ENCODE measurements at places on chromosomes 12 and 14.

DNA sequence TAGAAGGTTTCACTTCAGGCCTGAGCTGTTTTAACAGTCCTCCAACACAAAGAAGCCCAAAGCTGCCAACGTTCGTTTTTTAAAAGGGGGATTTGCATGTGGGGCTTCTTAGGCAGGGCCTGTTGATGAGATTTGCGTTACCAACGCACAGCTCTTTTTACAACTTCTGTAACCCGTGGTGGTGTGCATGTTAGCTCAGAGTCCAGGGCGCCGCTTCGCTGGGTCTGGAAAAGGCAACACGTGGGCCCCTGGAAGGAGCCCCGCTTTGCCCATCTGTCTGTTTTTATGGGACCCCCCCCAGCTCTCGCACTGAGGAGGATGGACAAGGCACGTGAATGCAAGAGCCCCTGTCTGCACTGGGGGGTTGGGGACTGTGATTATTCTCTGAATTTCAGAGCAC lies 84.0 kb downstream of the ESR2 start:
- peaks cover 5% of the 10 kb centered on the region for H3K36me3 ChIP-seq
- H3K4me3 ChIP-seq: no peak overlapping the region
- DNase-seq: no peak
- peaks cover 2% of the 10 kb centered on the region for H3K4me1 ChIP-seq
- no peak overlapping the region for H3K27ac ChIP-seq

- no peaks in the 10 kb centered on the region for H3K4me1 ChIP-seq
- H3K4me3 ChIP-seq: no peak overlapping the region
- H3K27ac ChIP-seq: no peak overlapping the region
- DNase-seq: no peak
- H3K27me3 ChIP-seq: no peaks in the 10 kb centered on the region
- no peaks in the 10 kb centered on the region for H3K36me3 ChIP-seq
Measured at GRCh38 chr12:116444590-116444943, 114.6 kb upstream of the MAP1LC3B2 start.

- no peak for DNase-seq
- H3K4me1 ChIP-seq: no peaks in the 10 kb centered on the region
- peaks cover 12% of the 10 kb centered on the region for H3K27me3 ChIP-seq
Measured at GRCh38 chr12:11564984-11565651, 84.4 kb upstream of the ETV6 start.

DNA sequence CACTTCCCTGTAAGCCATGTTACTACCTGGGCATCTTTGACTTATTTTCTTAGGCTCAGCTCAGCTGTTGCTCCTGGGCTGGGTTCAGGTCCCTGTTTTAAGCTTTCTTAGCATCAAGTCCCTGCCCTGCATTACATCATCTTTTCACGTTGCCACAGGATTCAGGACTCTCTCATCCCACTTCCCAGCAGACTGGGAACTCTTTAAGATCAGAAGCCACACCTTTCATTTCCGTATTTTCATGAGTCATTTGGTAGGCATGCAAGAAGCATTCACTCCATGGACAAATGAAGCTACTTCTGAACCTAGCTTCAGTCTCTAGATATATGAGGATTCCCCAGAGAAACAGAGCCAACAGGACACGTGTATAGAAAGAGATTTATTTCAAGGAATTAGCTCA lies 726.8 kb downstream of the VRK1 start:
- no peaks in the 10 kb centered on the region for H3K4me1 ChIP-seq
- no peak for DNase-seq
- H3K27ac ChIP-seq: no peak overlapping the region

DNA sequence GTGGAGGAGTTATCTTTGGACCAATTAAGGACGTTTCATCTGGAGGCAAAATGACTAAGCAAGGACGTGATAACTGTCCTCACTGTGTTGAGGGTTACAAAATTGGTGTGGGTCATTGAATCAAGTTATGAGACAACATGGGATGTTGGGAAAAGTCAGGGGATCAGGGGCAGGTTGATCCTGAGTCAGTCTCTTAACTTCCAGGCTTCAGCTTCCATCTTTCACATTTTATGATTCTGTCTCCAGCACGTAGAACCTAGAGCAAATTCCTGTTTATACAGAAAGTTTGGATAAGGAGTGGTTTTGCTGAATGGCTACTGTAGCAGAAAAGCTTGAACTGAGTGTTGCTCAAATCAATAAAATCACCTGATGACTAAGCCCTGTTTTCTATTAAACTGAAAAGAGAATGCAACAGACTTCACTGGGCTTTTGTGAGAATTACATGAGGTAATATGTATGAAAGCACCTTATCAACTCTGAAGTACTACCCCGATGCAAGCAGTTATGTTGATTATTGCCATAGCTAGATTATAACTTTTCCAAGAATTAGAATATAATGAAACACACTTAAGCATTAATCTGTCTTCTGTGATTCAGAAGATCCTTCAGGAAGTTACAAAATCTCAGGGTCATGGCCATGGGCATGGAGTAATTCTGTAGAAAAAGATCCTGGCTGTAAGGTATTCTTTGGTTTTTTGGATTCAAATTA lies 184.8 kb downstream of the ETV6 start:
- H3K4me3 ChIP-seq: no peak overlapping the region
- no peaks in the 10 kb centered on the region for H3K27me3 ChIP-seq
- peak overlapping the region; percentile 9 for H3K27ac ChIP-seq
- DNase-seq: peak; percentile 49
- peaks cover 32% of the 10 kb centered on the region for H3K4me1 ChIP-seq

DNA sequence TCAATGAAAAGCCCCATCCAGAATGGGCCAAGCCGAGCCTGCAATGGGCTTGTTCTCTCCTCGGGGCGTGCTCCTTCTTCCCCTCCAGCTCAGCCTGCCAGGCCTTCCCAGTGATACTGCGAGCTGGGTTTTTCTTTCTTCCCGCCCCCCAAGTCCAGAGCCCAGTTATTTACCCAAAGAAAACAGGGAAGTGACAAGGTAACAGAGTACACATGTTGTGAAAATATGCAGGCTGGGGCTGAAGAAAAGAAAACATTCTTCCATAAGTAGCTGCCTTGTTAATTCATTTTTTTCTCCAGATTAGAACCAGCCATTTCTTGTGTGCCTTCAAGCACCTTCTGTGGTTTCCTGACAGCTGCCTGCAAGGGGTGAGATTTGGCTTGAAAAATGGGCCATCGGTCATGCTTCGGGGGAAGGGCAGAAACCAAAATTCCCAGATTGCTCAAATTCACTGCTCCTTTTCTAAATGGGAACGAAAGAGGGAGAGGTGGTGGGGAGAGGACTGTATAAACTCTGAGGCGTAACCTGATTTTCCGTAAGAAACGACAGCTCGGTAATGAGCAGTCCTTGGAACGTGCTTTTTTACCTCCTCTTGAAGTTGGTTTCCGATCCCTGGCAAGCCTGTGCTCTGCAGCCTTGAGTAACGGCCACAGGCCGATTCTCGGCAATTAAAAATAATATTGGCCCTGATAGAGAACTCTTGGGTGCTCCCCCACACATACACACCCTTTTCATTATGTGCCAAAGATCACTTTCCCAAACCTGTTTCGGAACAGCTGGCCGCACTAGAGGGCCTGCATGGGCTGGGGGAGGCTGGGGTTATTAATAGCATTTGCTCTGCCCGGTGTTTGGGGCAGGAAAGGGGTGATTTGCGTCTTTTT lies 229.4 kb downstream of the ZFP36L1 start:
- no peak for DNase-seq
- H3K27ac ChIP-seq: no peak overlapping the region
- peaks cover 11% of the 10 kb centered on the region for H3K4me1 ChIP-seq
